ENCODE measurements at places on chromosomes 4 and X.

GRCh38 chr4:13998850-13999445 is 371.4 kb upstream of the BOD1L1 start:
- DNase-seq, result no peak

DNA sequence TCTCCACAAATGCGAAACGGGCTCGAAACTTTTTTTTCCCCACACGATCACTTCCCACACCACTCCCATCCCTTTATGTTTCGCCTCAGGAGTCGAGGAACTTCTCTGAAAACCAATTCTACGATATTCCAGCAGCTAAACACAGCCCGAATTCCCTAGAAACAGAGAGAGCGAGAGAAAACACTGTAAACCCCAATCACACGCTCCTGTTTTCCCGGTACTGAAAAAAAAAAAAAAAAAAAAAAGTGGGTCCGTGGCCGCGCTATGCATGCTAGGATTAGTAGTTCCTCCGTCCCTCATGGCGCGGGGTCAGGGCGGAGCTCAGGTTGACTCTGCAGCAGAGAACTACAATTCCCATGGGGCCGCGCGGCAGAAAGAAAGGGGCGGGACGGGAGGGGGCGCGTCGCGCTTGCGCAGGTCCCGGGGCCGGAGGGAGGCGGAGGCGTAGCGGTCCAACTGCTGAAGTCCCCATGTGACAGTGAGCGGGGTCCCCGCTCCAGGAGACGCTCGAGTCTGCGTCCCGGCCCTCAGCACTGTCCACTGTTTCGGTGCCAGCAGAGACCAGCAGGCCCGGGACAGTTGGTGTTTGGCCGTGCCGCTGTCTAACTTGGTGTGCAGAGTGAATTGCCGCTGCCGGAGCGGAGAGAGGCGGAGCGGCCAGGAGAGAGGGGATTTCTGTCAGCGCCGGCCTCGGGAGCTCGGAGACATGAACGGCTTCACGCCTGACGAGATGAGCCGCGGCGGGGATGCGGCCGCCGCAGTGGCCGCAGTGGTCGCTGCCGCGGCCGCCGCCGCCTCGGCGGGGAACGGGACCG is at the start of gene SAP30:
Gene SAP30 (plus strand): TSS at position 478 of the 815 bp plus-strand sequence. CDS start 229 bp downstream, at position 707.
- peak; percentile 96 for DNase-seq

- DNase-seq, result no peak
Observed at GRCh38 chrX:31114858-31115257, 43.0 kb upstream of the FTHL17 start.

GRCh38 chrX:750263-750662 is 119.7 kb downstream of the SHOX start:
- DNase-seq, result no peak

GRCh38 chr4:142874684-142875083 is 28.6 kb upstream of the INPP4B start:
- no peak for DNase-seq

- no peak for DNase-seq
Observed at GRCh38 chr4:99458911-99459447, 23.8 kb upstream of the ADH7 start.

GRCh38 chr4:105327222-105327621 is 146.6 kb downstream of the PPA2 start:
- no peak for DNase-seq

- no peak for DNase-seq
Observed at GRCh38 chr4:176896211-176896610, 103.5 kb upstream of the VEGFC start.

DNA sequence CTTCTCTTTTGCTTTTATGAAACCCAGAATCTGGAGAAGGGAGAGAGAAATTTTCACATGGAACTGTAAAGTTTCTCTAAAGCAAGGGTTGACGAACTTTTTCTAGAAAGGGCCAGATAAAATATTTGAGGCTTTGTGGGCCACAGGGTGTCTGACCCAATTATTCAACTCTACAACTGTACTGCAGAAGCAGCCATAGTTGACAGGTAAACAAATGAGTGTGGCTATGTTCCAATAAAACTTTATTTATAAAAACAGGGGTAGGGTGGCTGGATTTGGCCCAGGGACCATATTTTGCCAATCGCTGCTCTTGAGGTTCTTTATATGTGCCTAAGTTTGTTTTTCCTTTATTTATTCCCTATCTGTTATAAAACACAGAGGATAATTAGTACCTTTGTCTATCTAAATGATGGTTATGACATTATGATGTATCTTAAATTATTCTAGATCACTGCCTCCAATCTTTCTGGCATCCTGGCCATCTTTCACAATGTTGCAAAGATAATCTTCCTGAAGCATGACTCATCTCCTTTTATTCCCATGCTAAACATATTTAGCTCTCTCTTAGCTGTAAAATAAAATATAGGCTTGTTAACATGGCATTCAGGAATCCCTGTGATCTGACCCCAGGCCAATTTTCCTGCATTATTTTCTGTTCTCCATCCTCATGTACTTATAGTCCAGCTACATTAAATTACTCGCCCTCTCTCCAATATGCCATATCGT is 106.8 kb upstream of the CBLL2 start:
- no peak for DNase-seq

DNA sequence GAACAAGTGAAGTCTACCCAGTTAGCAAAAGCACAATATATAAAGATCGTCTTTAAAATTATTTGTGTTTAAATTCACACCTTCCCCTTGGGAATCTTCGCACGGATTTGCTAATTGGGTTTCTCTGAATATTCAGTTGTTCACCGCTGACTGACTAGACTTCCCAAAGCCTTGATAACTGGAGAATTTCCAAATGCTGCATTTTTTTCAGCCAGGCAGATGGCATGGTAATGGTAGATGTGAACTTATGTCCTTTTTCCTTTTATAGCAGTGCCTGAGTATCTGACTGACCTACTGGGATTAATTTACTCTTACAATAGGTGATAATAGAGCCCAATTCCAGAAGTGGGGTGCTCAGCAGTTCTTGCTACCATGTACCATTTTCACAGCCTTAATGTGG is 548.1 kb downstream of the PACRGL start:
- no peak for DNase-seq

- no peak for DNase-seq
Observed at GRCh38 chr4:15245006-15245530, 182.8 kb upstream of the C1QTNF7 start.

DNA sequence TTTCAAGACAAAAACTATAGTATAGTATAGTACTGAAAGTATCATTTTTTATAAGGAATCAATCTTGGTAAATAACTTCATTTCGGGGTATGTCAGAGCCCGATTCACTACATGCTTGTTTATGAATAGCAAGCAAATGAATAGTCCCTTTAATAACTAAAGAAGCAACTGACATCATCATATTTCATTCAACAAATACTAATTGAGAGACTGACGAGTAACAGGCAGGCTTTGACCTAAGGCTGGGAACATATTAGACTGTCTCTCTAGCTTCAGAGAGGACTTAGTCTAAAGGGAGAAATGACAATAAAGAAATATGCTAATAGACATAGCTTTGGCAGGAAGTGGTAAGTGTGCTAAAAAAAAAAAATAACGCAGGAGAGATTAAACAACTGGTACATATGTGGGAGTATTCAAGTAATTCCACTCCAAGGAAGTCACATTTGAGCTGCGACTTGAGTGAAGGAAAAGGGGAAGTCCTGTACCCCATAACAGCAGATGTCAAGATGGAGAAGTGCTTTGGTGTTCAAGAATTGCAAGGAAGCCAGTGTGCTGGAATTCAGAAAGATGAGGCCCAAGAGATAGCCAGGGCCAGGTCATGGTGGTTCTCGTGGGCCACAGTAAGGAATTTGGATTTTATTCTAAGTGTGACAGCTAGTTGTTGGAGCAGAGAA is 284.9 kb downstream of the FBXO8 start:
- no peak for DNase-seq

GRCh38 chr4:170305627-170306026 is 215.9 kb upstream of the AADAT start:
- DNase-seq, result no peak
